NCI-H446 (cell line): ENCODE measurements at places on chromosomes 6 and 20.

DNA sequence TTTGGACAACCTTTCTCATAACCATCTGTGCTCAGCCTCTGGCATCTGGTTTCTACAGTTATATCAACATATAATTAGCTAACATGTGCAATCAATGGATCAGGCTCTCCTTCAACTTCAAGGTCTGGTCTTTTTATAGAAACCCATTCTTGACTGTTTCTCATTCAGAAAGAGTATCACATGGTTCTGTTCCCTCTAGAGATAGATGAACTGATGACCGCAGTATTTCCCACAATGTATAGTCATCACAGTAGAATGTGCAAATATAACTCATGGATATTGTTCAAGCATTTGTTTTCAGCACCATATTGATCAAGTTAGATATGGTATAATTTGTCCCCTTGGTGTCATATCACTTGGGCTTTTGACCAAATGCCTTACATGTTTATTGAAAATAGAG, 656.2 kb downstream of the FRK start:
- no peak for DNase-seq

DNA sequence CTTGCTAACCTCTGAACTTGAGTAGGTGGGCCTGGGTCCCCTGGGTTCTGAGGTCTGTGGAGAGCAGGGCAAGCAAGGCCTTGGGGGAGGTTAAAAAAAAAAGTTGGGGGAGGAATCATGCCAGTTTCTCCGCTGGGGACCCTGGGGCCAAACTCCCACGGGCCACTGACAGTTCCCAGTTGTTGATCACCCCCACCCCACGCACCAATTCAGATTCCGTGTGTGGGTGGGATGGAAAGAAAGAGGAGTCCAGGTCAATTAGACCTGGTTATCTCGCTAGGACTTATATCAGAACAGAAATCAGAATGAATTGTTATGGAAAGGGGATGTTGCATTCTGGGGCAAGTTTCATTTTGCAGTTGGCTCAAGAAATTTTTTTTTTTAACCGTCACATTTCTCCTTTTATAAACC, 46.7 kb upstream of the SUPT3H start:
- DNase-seq, result no peak

DNA sequence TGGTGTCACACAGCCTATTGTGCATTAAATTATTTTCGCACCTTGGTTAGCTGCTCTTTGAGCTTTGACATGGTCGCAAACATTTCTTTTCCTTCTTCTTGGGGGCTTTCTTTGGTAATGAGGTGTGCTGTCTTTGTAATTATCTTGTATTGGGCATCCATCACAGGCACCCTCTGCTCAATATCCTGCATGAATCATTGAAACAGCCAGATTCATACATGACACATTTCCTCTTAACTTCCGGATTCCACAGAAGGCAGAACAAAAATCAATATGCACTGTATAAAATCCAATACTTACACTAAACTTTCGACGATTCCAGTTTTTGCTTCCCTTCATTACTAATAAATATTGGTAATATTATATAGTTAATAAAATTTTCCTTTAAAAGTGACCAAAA, 175.6 kb downstream of the SYNE1 start:
- no peak for DNase-seq

- DNase-seq, result no peak
These were observed 469.7 kb downstream of the PKHD1 start for GRCh38 chr6:51617751-51618150.

DNA sequence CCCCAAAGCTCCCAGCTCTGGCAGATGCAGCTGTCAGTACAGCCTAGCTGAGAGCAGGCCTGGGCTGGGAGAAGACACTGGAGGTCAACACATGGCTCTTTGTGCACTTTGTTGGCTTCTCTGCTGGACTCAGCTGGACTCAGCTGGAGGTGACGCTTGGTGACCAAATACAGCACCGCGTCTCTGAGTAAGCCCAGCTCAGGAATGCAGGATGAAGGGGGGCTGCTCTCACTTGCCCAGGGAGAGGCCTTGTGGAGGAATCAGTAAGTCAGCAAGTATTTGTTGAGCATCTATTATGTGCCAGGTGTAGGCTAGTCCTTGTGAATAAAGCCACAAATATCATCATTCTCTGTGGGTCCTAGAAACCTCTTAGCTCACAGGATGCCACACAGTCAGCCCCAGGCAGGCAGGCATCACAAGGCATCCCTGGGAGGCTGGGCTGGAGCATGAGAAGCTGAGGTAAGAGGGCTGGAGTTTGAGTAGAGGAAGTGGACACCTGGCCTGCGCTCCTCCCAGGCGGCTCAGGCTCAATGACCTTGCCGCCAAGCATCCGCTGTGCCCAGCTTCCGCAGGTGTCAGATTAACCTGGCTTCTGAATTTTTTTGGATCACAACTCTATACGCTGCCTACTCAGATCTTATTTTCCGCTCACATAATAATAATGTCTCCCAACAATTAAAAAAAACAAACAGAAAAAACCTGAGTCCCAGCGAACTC, 95.4 kb downstream of the TMEM170B start:
- no peak for DNase-seq

DNA sequence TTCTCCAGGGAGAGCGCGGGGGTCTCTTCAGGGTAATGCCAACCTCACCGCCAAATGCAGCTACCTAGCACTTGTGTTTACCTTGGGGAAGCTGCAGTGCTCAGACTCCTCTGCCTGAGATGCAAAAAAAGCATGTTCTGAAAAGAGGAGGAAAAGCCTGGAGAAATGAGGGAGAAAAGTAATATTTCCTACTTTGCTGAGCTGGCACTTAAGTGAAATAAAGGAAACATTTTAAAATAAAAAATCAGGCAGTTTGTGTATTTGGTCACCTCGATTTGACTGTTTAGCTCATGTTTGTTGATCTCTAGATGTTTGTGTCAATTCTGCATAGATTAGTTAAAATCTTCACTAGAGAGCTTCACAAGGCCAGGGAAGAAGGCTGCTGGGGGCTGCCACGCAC, 487.2 kb downstream of the QKI start:
- DNase-seq, result no peak

DNA sequence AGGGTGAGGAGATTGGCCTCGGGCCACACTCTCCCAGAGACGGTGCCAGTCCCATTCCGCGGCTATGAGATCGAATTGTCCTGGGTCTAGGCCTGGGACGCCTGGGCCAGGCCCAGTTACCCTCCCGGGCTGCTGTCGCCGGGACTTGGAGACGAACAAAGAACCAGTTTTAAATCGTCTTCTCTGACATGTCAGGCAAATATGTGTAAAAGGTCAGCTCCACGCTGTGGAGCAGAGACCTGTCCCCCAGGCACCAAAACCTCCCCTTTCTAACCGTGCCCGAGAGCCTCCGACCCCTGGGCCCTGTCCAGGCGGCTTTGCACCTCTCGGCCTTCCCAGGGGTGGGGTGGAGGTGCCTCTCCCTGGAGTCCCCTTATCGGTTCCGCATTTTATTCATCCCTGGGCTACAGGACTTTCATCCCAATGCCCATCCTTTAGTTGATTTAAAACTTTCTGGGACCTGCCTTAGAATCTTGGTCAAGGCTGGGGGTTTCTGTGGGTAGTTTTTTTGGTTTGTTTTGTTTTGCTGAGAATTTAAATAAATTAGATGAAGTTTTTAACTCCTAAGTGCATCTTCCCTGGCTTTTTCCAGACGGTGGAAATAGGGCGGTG, 5.8 kb upstream of the TFAP2A start:
- no peak for DNase-seq

GRCh38 chr6:3259491-3259958, 778 bp downstream of the PSMG4 start:
- DNase-seq, result no peak

DNA sequence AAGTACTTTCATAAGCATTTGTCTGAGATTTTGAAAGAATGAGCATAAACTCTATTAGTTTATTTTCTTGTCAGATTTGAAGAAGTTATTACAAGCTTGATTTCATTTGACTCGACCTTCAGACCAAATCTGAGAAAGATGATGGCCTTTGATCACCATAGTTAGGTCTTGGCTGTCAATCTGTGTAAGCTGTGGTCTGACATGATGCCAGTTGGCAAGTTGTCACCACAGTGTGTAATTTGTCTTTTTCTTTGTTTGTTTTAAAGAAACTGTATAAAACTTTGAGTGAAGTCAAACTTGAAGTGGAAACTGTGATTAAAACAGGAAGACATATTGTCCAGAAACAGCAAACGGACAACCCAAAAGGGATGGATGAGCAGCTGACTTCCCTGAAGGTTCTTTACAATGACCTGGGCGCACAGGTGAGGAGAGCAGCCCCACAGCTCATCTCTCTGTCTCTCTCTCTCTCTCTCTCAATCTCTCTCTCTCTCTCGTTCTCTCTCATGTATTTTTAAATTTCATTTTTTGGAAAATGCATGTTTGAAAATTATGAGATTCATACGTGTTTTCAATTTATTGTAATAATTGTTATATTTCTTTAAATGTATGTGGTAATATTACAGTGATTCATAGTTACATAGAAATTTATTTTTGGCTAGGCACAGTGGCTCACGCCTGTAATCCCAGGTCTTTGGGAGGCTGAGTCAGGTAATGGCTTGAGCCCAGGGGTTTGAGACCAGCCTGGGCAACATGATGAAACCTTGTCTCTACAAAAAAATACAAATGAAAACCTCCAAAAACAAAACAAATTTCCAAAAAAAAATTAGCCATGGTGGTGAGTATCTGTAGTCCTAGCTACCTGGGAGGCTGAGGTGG, 208.1 kb downstream of the UTRN start:
- DNase-seq, result no peak

- DNase-seq, result no peak
These were observed at the start of gene RAB44 for GRCh38 chr6:36697481-36697903. RAB44 (plus strand) TSS chr6:36697826; CDS start chr6:36704236, 6,410 bp downstream.

GRCh38 chr20:37697314-37697713, 3.5 kb downstream of the CTNNBL1 start:
- DNase-seq, result no peak

- no peak for DNase-seq
These were observed 32.4 kb upstream of the TPBG start for GRCh38 chr6:82331031-82331773.

GRCh38 chr6:105941621-105942412, 144.3 kb upstream of the PRDM1 start:
- no peak for DNase-seq

DNA sequence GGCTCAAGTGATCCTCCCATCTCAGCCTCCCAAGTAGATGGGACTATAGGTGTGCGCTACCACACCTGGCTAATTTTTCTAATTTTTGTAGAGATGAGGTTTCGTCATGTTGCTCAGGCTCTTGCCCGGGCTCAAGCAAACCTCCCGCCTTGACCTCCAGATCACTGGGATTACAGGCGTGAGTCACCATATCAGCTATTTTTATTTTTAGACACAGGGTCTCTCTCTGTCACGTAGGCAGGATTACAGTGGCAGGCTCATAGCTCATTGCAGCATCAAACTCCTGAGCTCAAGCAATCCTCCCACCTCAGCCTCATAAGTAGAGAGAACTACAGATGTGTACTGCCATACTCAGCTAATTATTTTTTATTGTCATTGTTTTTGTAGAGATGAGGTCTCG, 41.7 kb downstream of the SLC23A2 start:
- DNase-seq, result no peak

DNA sequence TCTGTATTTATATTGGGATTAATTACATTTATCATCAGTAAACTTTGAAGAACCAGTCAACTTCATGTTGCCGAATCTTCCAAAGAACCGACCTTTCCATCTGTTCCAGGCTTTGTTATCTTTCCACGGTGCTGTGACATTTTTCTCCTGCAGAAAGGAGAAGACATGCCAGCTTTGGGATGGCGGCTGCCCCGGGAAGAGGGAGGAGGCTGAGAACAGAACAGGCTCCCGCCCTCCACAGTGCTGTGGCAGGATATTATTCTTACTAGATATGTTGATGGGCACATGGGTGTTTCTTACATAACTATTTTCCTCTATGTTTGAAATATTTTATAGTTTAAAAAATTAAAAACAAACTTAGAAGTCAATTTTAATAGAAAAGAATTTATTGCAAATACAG, 44.9 kb downstream of the GINS1 start:
- DNase-seq, result no peak

DNA sequence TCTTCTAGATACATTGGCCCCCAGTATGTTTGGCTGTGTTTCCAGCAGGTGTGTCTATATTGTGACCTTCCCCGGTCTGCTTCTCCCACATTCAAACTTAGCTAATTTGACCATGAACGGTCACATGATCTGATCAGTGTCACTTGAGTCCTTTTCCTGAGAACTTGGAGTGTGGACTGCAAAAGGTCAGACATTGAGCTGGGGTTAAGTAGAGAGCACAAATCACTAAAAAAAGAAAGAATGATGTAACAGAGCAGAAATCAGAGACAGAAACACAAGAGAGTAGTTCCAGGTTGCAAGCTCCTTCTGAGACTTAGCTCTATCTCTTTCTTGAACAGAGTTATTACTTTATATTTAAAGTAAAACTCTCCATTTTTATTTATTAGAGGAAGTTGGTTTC, 733.9 kb downstream of the CBLN4 start:
- DNase-seq, result no peak

GRCh38 chr20:55882910-55883309, 122.4 kb downstream of the CBLN4 start:
- no peak for DNase-seq

- no peak for DNase-seq
These were observed 56.4 kb downstream of the HNF4A start for GRCh38 chr20:44411757-44412401.

DNA sequence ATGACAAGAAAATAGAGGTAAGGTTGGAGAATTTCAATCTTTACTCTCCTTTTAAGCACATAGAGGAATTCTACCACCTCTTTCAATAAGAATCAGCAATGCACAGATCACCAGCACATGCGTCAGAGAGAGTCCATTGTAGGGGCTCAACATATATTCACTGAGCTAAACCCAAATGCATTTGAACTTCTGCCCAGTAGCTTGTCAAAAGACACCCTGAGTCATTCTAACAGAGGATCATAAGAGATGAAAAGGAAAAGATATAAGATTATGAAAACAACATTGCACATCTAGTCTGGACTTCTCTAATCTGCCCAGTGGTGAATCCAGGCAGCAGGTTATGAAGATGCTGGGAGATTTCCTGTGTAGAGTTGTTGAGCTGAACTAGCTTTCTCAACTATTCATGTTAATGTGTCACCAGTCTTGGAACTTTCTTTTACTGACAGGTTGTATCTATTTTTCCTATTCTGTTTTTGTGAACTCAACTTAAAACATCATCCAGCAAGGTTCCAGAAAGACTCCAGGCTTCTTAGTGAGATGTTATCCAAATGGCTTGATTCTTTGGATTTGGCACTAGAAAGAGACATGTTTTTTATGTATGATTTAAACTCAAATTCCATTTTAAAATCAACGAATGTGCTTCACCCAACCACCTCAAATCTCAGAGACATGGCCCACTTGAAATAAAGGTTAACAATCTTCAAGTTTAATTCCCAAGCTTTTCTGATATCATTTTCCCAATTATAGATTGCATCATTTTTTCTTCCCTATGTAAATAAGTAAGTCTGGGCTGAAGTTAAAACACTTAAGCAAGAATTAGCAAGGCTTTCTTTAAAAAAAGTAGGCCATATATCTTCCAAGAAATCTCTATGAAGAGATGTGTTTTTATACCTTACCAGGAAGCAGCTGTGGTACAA, 89.3 kb downstream of the TSHZ2 start:
- no peak for DNase-seq

DNA sequence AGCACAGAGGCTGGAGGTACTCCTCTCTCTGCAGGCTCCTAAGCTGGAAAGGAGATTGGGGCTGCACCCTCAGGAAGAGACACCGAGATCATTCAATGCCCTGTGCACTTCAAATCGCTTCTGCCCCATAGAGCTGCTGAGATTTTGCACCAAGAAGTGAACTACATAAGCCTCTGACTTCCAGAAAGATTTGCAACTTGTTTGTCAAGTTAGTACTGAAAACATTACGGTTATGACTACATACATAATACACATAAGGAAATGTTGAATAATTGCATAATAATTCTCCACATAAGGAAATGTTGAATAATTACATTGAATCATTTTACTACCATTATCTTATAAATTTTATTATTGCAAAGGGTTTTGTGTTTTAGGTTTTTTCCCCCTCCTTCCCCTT, 120.3 kb upstream of the SASH1 start:
- no peak for DNase-seq
